ENCODE measurements at places on chromosomes 7 and 10.
A peak's percentile ranks its signal among the peaks of the same experiment; 100 is the strongest.

DNA sequence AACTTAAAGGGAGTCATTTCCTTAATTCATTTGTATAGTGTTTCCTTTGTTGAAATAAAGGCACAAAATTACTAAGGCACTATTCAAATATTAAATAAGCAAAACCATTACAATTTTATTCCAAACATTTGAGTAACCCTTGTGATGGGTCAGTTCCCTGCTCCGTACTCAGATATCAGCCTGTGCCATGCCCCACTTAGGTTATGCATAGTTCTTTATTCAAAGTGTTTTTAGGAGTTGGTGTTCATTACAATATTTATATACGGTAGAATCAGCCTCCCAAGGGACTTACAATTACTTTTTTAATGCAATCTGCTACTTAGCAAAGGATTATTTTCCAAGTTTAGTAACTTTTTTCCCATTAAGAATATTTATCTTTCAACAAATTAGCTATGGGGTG is 119.3 kb upstream of the SEMA3D start:
- DNase-seq = no peak

DNA sequence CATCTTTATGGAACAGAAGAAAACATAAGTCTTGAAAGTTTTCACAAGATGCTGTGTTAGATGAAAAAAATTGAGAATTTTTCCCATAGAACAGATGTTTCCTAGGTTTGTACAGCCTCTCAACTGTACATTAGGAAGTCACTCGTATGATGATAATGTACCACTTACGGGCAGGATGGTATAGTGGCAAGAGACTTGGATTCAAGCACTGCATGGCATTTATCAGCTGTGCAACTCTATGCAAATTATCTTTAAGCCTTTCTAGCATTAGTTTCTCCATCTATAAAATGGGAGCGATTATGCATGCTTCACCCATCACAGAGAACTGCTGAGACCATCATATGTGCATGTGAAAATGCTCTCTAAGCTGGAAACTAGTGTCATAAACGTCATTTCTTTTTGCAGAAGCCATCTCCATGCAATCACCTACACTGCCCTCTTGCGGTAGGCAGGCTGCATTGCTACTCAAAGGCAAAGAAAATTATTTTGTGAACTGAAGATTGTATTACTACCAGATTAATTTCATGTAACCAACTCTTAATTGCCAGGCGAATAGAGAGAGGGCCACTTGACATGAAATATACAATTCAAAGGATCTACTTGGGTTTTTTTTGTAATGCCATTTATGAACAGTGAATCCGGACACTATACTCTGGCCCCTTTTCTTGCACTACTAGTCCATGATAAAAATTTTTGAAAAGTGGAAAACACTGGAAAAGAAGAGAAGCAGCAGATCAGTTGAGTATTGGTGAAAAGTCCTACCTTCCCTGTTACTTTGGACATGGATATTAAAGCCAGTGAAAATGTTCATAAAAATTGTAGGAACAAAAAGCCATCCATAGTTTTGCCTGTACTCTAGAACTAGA is 102.3 kb downstream of the JAZF1 start:
- peak; percentile 44 for DNase-seq

GRCh38 chr7:74174606-74175082 is 488 bp downstream of the EIF4H start:
- DNase-seq = no peak

DNA sequence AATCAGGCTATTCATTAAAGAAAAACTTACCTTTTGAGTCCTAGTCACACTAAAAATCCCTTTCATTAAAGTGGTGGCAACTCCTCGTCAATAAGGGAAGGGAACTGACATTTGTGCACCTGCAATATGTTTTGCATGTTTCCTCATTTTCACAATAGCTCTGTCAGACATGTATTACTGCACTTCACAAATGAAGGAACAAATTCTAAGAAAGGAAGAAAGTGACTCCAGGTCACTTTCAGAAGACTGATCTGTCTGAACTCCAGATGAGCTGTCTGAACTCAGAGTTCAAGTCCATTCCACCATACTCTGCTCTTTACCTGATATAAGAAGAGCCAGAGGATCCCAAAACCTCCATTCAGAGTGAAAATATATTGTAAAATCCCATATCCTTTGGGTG is 50.3 kb upstream of the GSAP start:
- no peak for DNase-seq

- no peak for DNase-seq
Observed at GRCh38 chr10:55329796-55330195, 528.8 kb upstream of the PCDH15 start.

DNA sequence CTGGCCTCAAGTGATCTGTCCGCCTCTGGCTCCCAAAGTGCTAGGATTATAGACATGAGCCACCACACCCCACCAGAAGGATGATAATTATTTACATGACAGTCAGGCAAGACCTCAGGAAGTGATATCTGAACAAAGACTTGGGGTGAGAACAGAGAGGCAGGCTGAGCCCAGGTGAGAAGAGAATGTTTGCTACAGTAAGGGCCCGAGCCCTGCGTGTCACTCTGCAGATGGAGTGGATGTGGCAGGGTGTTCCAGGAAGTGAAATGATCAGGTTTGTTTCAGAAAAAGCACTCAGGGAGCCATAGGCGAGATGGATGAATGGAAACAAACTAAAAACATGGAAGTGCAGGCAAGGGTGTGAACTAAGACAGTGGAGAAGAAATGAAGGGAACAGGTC is 22.2 kb downstream of the SFMBT2 start:
- peak; percentile 22 for DNase-seq

GRCh38 chr7:24318326-24318725 is 34.3 kb downstream of the NPY start:
- no peak for DNase-seq

GRCh38 chr10:7855205-7855604 is 36.9 kb downstream of the TAF3 start:
- DNase-seq = no peak

GRCh38 chr10:100740476-100741377 is 4.7 kb upstream of the PAX2 start:
- no peak for DNase-seq

DNA sequence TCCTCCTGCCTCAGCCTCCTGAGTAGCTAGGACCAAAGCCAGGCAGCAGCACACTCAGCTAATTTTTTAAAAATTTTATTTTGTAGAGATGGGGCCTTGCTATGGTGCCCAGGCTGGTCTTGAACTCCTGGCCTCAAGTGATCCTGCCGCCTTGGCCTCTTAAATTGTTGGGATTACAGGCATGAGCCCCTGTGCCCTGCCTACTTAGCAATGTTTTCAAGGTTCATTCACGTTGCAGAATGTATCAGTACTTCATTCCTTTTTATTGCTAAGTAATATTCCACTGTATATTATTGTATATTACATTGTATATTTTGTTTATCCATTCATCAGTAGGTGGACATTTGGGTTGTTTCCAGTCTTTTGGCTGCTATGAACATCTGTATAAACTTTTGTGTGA is 44.2 kb downstream of the PUS7 start:
- DNase-seq = no peak

DNA sequence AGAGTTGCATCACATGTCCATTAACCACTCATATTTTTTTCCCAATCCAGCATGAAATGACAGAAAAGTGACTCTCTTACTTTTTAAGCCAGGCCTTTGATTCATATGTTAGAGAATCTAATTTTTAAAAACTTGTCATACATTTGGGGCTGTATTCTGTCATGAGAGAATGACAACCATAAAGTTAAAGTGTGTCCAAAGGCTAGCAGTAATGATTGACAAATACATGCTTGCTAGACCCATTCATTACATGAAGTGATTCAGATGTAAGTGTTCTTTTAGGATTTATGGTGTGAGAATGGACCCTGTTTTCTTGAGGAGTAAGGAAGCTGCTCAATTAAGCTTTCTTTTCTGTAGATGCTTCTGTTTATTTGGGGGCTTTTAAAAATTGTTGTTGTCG is 75.4 kb downstream of the CSTF2T start:
- DNase-seq = no peak

- no peak for DNase-seq
Observed at GRCh38 chr10:120180160-120180559, 276.9 kb upstream of the PLPP4 start.

DNA sequence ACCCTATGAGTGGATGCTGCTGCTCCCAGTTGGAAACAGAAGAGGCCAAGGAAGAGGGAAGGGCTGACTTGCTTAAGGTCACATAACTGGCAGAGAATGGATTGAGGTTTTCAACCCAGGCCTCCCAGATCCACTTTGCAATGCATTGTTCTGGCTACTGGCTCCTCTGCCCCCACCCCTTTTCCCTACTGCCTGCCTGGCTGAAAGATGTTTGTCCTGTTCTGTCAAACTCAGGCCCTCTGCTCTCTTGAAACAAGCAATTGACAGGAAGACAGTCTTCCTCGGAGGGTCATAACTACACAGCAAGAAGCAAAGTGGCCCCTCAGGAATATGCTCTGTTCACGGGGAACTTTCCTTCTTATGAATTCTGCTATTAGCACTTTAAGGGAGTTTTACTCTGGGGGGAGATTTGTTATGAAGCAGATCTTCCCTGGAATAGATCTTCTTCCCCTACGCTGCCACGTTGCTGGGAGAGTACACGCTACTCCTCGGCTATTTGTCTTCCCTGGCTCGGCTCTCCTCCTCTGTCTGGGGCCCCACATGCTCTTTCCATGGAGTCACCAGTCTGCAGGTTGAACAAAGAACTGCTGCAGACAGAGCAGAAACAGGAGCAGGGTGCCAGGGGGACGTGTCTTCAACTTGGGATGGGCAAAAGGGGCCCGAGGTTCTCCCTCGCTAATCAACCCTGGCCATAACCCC is 436.1 kb downstream of the TYW1 start:
- DNase-seq = no peak

DNA sequence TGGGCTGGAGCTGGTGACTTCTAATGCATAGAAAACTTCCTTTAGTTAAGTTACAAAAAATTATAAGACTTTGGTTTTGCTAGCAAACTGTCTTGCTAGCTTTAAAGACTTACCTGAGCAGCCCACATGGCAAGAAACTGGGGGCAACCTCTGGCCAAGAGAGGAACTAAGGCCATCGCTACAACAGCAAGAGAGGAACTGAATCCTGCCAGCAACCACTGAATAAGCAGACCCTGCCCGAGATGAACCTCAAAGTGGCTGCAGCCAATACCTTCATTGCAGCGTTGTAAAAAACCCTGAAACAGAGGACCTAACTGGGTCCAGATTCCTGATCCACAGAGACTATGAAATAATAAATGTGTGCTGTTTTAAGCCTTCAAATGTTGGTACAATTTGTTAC is 54.6 kb upstream of the STARD3NL start:
- no peak for DNase-seq

DNA sequence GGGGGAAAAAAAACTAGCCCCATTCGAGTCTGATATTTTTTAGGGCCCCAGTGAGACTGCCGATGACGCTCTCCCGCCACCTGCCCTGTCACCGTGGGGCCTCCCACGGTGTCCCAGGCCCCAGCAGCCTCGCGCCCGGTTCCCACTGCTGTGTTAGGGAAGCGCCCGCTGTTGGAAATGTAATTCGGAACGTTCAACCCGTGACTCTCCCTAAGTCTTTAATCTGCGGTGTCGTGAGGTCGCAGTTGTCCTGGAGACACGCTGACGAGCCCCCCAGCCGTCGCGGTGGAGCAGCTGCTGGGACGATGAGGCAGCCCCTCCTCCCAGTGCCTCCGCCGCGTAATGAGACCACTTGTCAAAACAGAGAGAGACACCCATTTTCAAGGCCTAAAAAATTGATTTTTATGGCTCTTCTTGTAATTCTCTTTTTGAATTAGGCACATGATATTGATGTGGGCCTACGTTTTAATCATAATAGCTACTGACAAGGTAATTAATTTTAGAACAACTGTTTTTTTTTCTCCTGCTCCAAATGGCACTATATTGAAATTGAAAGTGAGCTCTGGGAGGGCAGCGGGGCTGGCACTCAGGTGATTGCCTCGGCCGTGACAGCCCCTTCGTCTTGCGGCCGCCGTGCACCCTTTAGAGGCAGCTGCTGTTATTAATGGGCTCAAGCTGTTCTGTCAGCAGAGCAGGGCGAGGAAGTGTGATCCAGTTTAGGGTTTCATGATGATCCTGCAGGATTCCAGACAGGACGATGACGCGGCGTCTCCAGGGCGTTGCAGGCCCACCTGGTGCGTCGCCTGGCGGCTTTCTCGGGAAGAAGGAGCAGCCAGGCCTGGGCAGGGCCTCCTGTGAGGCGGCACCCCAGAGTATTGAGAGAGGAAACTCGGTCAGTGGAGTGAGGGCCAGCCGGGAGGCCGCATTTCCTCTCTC is 63.3 kb downstream of the NKX6-2 start:
- no peak for DNase-seq

GRCh38 chr7:111586711-111587409 is 24.6 kb upstream of the IMMP2L start:
- no peak for DNase-seq

DNA sequence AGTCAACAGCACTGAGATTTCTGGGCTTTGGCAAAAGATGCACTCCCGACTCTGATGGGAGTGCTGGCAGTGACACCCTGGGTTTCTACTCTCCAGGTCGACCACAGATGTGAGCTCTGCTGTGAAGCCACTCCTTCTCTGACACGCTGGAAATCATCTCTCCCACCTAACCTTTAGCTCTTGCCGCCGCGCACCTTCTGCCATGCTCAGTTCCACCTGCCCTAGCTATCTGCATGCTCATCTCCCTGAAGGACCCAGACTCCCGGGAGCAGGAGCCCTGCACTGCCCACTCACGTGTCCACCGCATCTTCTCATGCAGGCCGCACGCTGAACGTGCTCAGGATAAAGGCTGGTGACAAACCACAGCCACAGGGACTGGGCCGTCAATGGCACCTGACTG is 174.8 kb downstream of the TNS3 start:
- DNase-seq = no peak

DNA sequence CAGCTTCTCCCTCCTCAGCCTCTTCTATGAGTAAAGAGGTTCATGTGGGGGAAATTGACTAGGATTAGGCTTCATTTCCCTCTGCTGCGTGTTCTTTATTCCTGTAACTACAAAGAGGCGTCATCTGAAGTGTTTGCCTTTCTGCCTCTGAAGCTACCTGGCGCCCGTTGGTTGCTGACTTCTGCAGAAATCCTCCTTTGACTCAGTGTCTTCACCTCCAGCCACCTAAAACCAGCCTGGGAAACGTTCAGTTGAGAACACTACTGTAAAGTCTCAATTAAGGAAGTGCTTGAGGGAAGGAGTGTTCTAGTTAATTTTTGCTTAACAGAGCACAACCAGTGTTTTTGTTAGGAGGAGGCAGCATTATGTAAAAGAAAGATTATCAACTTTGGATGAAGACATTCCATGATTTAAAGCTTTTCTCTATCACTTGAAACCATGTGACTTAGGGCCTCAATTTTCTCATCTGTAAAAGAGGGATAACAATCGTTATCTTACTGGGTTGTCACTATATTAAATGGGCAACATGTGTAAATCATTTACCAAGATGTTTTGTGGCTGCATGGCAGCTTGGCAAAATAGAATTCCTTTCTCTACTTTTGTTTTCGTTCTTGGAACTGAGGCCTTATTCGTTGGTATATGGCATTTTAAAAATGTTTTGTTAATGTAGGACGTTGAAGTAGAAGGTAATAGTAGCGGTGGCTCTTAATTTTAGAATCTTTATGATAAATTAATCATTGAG is 642.9 kb downstream of the SDK1 start:
- no peak for DNase-seq

DNA sequence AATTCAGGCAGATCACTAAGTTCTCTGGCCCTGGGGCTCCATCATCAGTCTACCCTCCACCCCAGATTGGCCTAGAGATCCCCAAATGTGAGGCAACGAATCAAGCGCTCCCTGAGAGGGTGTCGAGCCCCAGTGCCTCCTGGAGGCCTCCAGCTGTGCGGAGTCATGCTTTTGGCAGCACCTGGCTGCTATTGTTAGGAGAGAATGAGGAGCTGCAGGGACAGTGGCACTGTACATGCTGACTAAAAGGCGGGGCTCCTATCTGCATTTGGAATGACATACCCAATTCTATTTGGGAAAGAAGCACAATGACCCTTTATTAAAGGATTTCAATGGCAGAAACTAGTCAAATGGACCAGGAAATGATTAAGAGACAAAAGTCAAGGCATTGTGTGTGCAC is 161.8 kb downstream of the DPY19L1 start:
- DNase-seq = no peak
